ENCODE measurements at places on chromosomes 16 and 17.

- no peak for DNase-seq
Observed at GRCh38 chr16:88727871-88728270, 21.6 kb downstream of the CTU2 start.

- DNase-seq, result no peak
Observed at GRCh38 chr17:16273499-16273898, 56.5 kb downstream of the PIGL start.

GRCh38 chr16:75541236-75541635 lies 5.3 kb upstream of the CHST5 start:
- DNase-seq, result no peak

- DNase-seq, result no peak
Observed at GRCh38 chr17:44971776-44972483, 3.8 kb upstream of the C1QL1 start.

- no peak for DNase-seq
Observed at GRCh38 chr17:37123386-37123785, 174.6 kb downstream of the AATF start.

DNA sequence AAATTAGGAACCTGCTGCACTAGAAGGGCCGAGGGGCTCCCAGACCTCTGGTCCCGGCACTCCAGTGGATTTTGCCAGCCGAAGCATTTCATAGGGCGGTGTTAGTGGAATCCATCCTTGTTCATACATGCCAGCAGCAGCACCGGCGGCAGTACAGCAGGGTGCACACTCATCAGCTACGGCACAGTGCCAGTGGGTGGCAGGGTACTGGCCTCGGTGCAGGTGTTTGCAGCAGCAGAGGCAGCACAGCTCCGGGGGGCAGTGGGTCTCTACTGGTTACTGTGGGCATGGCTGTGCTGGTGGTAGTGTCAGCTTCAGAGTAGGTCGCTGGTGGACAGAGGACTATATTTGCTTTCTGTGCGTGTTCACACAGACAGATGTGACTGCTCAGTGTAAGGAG lies 985.7 kb downstream of the CDH8 start:
- DNase-seq, result no peak

- no peak for DNase-seq
Observed at GRCh38 chr16:31695667-31696066, 168.0 kb downstream of the AHSP start.

DNA sequence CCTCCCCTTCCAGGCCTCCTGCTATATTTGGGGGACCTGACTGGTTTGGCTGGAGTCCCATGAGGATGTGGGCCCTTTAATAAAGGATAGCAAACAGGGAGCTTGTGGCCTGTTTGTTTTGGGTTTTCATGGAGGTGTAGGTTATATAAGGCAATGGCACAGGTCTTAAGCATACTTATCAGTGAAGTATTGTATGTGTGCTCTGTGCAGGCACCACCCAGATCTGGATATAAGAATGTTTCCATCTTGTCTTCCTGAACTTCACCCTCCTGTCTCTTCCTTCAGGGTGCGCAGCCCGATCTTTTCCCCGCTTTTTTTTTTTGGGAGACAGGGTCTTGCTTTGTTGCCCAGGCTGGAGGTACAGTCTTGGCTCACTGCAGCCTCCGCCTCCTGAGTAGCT lies 10.6 kb downstream of the SLC52A1 start:
- no peak for DNase-seq

DNA sequence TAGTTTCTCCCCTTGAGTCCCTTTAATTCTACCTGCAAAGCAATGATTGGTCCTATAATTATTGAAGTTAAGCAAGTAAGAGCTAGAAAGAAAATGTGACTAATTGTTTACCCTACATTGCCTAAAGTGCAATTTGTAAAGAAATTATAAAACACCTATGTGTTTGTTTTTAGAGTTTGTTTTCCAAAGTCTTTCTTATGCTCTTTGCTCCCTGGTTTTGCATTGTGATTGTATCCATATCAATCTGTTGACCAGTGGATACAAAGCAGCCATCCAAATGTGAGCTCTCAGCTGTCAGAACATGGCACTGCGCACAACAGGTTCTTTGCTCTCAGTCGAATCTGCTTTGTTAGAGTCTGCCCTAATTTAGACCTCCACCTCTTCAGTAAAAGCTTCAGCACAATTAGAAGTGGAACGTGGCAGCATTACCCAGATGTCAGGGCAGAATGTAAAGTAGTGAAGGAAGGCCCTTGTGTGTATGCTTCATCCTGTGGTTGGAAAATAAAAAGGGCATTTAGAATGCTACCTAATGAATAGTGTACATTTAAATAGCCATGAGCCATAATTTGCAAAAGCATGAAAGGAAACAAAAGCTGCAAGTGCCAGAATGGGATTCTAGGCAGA lies 70.5 kb downstream of the AATF start:
- no peak for DNase-seq

- no peak for DNase-seq
Observed at GRCh38 chr16:84267380-84267779, 27.3 kb upstream of the WFDC1 start.

- DNase-seq, result no peak
Observed at GRCh38 chr16:58614860-58615259, 14.8 kb downstream of the CNOT1 start.

GRCh38 chr17:58352596-58353388 lies 791 bp upstream of the SUPT4H1 start:
- no peak for DNase-seq

- no peak for DNase-seq
Observed at GRCh38 chr16:4869147-4869805, 22.0 kb downstream of the UBN1 start.

DNA sequence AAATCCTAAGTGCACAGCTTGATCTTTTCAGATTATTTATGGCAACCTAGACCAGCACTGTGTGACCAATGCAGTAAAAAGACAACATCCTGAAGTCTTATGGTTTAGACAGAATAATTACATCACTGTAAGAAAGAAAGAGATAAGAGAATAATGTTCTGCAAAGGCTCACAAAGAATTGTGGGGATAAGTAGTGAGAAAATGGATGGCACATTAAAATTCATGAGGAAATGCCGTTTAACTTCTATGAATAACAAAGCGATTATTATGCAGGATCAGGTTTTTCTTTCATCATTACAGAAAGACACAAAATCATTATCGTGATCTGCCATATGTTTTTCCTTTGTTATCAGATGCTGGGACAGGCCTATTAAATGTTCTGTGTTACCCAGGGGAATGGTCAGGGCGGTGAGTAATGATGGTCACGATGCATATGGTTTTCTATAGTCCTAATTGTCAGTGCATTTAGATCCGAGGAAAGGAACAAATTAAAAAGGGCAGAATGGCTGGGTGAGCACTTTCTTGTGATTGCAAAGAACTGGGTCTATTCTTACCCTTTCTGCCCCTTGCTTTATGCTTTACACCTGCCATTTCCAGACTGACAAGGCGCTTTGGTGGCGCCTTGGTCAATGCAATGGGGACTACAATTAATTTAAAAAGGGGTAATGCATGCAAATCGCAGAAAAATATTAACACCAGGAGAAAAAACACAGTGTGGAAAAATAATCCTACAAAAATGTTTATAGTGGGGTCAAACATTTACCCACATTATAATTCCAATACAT lies 18.1 kb upstream of the DHX40 start:
- no peak for DNase-seq

GRCh38 chr17:74922172-74922571 lies 883 bp downstream of the USH1G start:
- DNase-seq, result no peak

- DNase-seq, result no peak
Observed at GRCh38 chr16:54816471-54816870, 114.2 kb upstream of the IRX5 start.

DNA sequence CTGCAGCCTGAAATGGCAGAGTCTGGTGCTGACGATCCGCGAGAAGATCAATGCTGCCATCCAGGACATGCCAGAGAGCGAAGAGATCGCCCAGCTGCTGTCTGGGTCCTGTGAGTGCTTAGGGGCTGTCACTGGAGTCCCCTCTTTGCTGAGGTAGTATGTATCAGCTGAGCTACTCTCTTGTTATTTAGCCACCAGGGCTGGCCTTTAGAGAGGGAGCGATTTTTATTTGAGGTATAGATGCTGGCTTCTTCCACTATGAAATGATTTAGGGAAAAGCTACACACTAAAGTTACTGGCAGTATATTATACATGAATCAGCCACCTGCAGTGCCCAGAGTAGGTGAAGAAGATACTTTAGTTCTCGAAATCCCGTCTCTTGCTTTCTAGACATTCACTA lies 2.6 kb downstream of the CDK5RAP3 start:
- DNase-seq, result no peak

DNA sequence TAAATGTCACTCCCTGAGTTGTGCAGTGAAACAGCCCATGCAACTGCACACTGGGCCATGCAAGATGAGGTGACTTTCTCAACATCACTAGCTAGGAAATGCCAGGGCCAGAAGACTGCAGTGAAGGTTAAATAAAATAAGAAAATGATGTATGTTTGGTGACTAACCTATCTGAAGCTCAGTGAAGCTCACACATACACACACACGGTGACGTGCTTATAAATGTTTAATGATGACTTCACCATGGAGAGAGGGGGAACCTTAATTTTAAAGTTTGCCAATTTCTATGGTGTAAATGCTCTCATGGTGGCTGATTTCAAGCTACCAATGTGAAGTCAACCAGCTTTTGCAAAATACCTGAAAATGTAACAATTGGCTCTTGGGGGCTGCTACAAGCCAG lies 166.4 kb downstream of the MAF start:
- DNase-seq, result no peak

GRCh38 chr17:79041723-79042420 lies 17.9 kb downstream of the C1QTNF1 start:
- DNase-seq, result no peak

DNA sequence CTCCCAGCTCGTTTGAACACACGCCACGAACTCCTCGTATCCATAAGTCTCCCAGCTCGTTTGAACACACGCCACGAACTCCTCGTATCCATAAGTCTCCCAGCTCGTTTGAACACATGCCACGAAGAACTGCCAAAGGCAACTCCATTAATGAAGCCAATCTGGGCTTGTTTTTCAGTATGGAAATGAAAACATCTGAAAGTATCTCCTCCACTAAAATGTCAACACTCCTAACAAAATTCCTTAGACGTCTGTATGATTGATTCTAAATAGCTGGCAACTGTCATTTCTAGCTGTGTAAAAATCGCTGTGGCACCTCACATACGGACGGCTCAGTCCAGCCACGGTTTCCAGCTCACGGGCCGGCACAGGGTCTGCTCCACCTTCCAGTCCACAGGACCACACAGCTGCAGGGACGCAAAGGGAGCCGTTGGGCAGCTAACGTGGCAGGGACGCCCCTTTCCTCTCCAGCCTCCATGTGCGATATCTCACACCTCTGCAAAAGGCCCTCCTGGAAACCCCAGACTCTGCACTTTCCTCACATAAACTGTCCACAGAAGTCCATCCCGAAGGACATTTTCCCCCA lies 67.1 kb upstream of the METRNL start:
- no peak for DNase-seq

DNA sequence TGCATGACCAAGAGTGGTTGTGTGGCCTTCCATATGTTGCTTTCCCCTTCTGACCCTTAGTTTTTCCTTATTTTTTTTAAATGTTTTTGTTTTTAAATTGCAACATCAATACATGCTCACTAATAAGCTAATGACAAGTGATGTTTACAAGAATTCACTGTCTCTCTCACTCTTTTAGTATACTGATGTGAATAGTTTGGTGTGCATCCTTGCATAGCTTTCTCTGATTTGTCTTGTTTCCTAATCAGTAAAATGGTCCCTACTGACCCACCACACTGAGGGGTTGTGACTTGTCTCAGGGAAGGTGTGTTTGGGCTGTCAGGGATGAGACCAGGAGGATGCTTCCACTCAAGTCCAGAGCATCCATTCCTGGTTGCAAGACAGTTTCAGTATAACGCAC lies 26.0 kb downstream of the CIITA start:
- DNase-seq, result no peak

GRCh38 chr17:79027274-79027924 lies 3.4 kb downstream of the C1QTNF1 start:
- no peak for DNase-seq

DNA sequence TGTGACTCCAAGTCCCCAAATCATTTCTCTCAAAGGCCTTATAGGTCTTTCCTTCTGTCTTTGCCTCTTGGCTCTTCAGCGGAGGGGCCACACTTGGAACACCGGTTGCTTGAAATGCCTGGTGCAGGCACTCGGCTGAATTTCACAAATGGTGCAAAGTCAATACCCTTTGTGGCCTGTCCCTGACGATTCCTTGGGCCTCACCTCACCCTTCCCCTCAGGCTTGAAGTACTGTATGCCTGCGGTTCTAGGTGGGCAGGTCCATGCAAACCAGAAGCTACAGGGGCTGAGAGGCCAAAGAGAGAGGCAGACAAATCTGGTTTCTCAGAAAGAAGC lies 4.1 kb upstream of the B9D1 start:
- DNase-seq, result no peak

DNA sequence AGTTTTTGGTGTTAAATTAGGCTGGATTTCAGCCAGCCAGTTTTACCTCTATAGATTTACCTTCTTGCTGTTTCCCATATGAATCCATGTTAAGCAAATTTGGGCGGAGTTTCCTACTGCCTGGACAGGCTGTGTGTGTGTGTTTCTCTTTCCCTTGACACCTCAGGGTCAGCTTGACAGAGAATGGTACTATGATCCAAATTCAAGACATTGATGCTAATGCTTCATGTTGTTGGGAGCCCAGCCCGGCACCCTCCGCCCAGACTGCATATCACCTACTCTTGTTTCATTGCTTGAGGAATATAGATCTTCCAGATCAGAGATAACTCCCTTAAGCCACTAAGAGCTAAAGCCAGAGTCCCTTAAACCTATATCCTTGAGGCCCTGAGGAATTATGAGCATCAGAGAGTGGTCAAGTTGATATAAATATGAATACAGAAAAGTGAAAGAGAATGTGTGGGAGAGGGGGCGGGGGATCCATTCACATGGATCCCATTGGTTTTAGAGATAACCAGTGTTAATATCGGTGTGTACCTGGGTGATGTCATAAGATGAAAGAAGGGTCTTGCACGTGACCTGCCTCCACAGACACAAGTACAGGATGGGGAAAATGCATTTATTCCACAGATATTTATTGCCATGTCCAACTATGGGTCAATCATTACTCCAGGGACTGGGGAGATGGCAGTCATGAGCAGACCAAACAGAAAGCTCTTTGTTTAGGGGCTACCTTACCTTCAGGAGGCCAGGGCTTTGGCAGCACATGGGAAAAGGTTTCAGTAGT lies 69.7 kb downstream of the WIPI1 start:
- no peak for DNase-seq

DNA sequence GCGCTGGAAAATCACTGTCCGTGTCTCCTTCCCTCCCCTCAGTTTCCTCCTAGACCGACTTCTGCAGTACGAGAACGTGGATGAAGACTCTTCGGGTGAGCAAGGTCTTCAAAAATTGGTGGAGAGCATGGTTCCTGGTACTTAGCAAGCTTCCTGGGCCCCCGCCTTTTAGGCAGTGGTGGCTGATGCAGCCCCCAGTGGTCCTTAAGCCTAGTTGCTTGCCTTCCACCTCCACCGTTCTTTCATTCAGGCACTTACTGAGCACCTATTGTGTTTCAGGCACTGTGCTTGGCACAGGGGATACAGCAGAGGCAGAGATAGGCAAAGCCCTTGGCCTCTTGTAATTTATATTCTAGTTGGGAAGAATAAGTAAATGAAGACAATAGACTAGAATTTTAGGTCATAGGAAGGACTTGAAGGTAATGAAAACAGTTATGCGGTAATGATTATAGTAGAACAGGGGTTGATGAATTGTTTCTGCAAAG lies 767 bp downstream of the INO80E start:
- no peak for DNase-seq

GRCh38 chr16:22660441-22661160 lies 149.9 kb downstream of the NPIPB5 start:
- no peak for DNase-seq

GRCh38 chr17:67863624-67864247 lies 38.4 kb downstream of the BPTF start:
- DNase-seq, result no peak

- no peak for DNase-seq
Observed at GRCh38 chr17:246226-246625, 64.8 kb upstream of the DOC2B start.
